Cortex of kidney (tissue), 1 donor: ENCODE measurements at places on chromosomes 6 and 20.

DNA sequence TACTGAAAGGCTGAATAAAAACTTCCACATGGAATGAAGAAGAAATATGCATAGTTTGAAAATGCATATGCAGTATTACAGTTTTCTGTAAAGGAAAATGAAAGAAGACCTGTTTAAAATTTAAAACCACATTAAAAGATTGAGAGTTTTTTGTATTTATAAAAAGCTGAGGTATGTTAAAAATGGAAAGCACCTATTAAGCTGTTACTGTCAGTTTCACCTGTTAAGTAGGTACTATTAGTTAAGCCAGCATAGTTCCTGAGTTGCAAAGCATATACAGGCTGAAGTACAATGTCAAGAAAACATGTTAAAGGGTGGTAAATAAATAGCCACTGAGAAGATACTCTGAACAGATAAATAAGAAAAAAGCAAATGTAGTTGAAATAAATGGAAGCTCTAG is 69.9 kb downstream of the ATXN1 start:
- DNase-seq, result no peak

GRCh38 chr6:6724539-6725467 is 136.3 kb downstream of the LY86 start:
- no peak for DNase-seq

DNA sequence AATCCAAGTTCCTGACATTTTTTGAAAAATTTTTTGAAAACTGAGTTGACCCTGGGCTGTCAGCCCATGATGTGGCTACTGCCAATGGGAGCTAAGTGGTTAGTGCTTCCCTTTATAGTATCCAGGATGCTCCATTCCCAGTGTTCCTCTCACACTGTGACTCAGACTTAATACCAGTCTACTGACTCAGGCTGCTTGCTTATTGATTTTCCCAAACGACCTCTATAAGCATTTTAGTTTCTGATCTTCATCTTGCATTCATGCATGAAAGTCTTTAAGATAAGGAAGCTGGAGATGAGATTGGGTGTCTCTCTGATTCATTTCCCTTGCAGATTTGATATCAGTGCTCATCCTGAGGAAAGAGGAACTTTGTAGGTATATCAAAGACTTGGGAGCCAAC is 560.0 kb downstream of the TBC1D32 start:
- DNase-seq, result no peak

GRCh38 chr6:36196880-36197548 is 470 bp downstream of the BRPF3 start:
- no peak for DNase-seq

- DNase-seq, result no peak
Measured at GRCh38 chr6:33279971-33280511, 3.1 kb downstream of the B3GALT4 start.

DNA sequence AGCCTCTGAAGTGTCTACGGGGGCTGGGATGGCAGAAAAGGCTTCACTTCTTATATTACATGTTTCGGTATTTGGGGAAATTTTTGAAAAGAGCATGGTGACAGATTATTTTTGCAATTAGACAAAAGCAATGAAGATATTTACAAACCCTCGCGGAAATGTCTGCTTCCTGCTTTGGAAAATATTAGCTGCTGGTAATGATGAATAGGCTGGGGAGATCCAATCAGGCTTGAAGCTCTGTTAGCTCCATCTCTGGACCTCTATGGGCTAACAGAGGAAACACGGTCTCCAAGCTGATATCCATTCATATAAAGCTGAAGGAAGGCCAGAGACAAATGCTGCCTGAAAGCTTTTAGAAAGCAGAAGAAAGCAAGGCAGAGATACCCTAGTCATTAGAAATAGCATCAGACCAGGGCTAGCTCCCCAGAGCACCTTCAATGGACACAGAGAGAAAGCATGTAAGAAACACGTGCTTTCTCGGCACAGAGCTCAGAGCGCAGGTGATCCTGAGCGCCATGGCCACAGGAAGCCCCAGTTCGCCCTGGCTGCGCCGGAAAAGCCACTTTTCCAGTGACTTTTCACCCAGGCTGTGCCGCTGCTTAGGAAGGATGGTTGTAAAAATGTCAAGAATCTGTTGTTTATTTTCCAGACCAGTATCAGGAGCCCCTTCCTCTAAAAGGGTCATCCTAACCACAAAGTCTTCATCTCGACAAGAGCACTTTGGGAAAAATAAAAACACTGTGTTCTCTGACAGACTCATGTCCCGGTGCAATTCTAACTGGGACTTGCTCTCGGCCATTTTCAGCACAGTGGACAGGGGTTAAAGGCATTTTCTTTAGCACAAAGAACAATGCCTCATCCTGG is 68.5 kb upstream of the NFATC2 start:
- no peak for DNase-seq
